Osteoblast (primary cell): ENCODE measurements at places on chromosomes 2 and 18.

- DNase-seq = no peak
Measured at GRCh38 chr2:100237770-100238169, 84.5 kb downstream of the LONRF2 start.

GRCh38 chr2:190842606-190843104, 38.0 kb upstream of the GLS start:
- no peak for DNase-seq

DNA sequence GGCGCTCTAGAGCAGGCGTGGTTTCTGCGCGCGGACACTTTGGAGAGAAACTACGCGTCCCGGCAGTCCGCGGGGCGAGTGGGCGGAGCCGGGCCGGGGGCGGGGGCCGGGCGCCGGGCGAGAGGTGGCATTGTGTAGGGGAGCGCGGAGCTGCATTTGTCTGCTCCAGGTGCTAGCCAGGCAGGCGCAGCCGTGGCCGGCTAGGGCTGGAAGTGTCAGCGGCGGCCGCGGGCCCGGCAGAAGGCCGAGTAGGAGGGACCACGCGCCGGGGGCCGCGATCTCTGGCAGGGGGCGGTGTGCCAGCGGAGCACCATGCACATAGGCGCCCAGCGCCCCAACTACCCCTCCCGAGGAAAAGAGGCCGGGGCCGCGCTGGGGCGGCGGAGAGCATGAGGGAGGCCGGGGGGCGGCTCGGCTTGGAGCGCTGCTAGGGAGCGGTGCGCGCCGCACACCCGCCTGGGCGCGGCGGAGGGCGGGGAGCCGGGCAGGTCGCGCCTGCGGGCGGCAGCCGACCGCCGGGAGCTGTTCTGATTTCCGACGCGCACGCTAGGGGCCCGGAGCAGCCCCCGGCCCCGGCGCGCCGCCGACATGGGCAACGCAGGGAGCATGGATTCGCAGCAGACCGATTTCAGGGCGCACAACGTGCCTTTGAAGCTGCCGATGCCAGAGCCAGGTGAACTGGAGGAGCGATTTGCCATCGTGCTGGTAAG, at the start of gene FMNL2:
Gene FMNL2 (plus strand): TSS at position 159 of the 710 bp plus-strand sequence.
- DNase-seq = peak; percentile 98

DNA sequence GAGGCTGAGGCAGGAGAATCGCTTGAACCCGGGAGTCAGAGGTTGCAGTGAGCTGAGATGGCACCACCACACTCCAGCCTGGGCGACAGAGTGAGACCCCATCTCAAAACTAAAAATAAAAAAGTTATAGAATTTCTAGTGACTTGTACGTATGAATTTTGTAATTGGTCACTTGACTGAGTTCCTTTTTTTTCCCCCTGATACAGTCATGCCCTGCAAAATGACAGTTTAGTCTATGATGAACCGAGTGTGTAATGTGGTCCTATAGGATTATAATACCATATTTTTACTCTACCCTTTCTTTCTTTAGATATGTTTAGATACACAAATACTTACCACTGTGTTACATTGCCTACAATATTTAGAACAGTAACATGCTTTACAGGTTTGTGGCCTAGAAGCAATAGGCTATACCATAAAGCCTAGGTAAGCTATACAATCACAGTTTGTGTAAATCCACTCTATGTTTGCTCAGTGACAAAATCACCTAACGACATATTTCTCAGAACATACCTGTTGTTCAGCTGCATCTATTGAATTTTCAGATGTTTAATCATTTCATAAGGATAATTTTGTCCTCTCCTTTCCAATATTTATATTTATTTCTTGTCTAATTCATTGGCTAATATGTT, 25.4 kb downstream of the SOCS6 start:
- DNase-seq = no peak

DNA sequence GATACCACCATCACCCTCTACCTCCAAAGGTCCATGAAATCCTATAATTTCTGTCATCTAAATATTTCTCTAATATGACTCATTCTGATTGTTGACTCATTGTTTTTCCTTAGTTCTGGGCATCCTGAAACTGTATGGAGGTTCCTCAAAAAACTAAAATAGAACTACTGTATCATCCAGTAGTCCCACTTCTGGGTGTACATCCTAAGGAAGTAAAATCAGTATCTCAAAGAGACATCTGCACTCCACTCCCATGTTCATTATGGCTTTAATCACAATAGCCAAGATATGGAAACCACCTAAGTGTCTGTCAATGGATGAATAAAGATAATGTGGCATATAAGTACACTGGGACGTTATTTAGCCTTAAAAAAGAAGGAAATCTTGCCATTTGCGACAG, 125.8 kb upstream of the MYO3B start:
- DNase-seq = peak; percentile 21

- no peak for DNase-seq
Measured at GRCh38 chr18:76274468-76275289, 220.4 kb downstream of the ZNF516 start.

GRCh38 chr18:63871836-63872235, 15.7 kb upstream of the SERPINB2 start:
- peak; percentile 53 for DNase-seq

GRCh38 chr2:219127037-219127635, 33.5 kb downstream of the NHEJ1 start:
- no peak for DNase-seq

GRCh38 chr18:6118080-6118479, 222.8 kb upstream of the TMEM200C start:
- DNase-seq = no peak
